ENCODE measurements at places on chromosomes 13 and 19. TPM values are rescaled to one million over a fixed set of nuclear protein-coding genes. Genes with fewer than 3 reads are reported as not detected.

DNA sequence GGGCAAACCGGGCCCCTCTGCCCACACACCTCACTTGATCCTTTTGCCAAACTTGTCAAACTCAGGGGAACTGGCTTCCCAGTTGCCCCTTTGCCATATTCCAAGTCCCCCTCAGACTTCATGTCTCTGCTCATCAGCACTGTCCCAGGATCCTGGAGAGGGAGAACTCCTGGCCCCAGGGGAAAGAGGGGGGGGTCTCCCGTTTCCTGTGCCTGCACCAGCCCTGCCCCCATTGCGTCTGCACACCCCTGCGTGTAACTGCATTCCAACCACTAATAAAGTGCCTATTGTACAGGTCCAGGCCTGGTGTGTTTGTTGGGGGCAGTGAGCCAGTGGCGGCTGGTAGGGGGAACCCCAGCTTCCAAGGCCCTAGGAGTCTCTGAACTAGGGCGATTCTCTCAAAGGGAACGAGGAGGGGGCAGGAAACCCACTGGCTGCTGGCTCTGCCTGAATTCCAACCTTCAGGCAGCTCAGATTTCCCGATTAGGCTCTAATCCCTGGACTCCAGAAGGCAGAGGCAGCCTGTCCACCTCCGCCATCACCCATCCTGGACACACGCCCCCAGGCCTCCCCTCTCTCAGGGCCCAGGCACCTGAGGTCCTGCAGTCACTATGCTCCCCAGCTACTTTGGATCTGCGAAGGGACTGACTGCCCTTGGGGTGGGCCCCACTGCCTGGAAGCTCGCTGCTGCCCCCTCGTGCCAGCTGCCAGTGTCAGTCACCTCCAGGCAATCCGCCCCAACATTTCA lies 9.7 kb upstream of the ILF3 start:
- peak overlapping the region; percentile 63 for H3K27ac ChIP-seq
- no peaks in the 10 kb centered on the region for H3K27me3 ChIP-seq

GRCh38 chr19:51342631-51343569 lies 961 bp upstream of the VSIG10L start:
- H3K4me1 ChIP-seq: peaks cover 73% of the 10 kb centered on the region
- peak overlapping the region; percentile 72 for H3K4me3 ChIP-seq
- no peak for DNase-seq
- H3K36me3 ChIP-seq: peaks cover 5% of the 10 kb centered on the region
- H3K27me3 ChIP-seq: no peaks in the 10 kb centered on the region

- peaks cover 9% of the 10 kb centered on the region for H3K4me1 ChIP-seq
- no peaks in the 10 kb centered on the region for H3K27me3 ChIP-seq
- H3K4me3 ChIP-seq: no peak overlapping the region
- no peak for DNase-seq
- H3K36me3 ChIP-seq: peaks cover 29% of the 10 kb centered on the region
- H3K27ac ChIP-seq: no peak overlapping the region
These were observed 6.0 kb upstream of the ZNF765 start for GRCh38 chr19:53388904-53389303.

GRCh38 chr19:50808856-50809255 lies 14.7 kb downstream of the KLK1 start:
- H3K4me1 ChIP-seq: peaks cover 24% of the 10 kb centered on the region
- no peak overlapping the region for H3K27ac ChIP-seq
- peaks cover 23% of the 10 kb centered on the region for H3K27me3 ChIP-seq
- H3K4me3 ChIP-seq: no peak overlapping the region

The RPS15 gene
- 2,496 TPM for polyA plus RNA-seq

GRCh38 chr19:38093587-38093986 lies 130.4 kb downstream of the DPF1 start:
- H3K27me3 ChIP-seq: no peaks in the 10 kb centered on the region
- H3K36me3 ChIP-seq: peaks cover under 1% of the 10 kb centered on the region
- peaks cover 18% of the 10 kb centered on the region for H3K4me1 ChIP-seq

The ANKRD24 gene
- 0.17 TPM for polyA plus RNA-seq

The C19orf18 gene
- 0.72 TPM for polyA plus RNA-seq

- H3K27ac ChIP-seq: peak within 1 kb of the TSS; percentile 9
- H3K4me3 ChIP-seq: peak within 1 kb of the TSS; percentile 82
- peak; percentile 86 for DNase-seq
- no peaks in the 10 kb centered on the region for H3K27me3 ChIP-seq
- H3K36me3 ChIP-seq: no peaks in the 10 kb centered on the region
- peaks cover 32% of the 10 kb centered on the region for H3K4me1 ChIP-seq
These were observed at the start of gene CD320 for GRCh38 chr19:8307965-8308866. Gene CD320 (minus strand): TSS chr19:8308358. CDS start chr19:8308290, 68 bp downstream.

The LPAR2 gene
- polyA plus RNA-seq: 9.5 TPM

The FUT2 gene
- polyA plus RNA-seq: not detected

DNA sequence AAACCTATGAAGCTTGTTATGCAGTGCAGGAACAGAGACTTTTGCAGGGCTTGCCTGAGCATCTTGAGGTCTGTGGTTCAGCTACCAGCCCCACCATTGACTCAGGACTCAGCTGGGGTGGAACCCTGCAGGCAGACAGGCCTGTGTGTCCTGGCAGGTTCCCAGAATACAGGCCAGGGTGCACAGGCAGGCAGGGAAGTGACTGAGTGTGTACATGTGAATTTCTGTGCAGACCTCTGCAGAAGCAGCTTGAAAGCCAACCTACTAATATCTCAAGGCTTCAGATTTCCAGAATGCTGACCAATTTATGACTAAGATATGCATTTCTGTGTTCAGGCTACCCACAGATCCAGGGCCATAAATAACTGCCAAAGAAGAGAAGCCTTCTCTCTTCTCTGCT lies 254.4 kb downstream of the DLEU7 start:
- no peaks in the 10 kb centered on the region for H3K27me3 ChIP-seq
- H3K36me3 ChIP-seq: no peaks in the 10 kb centered on the region
- H3K27ac ChIP-seq: no peak overlapping the region
- peaks cover 49% of the 10 kb centered on the region for H3K4me1 ChIP-seq

- peak overlapping the region; percentile 96 for H3K27ac ChIP-seq
- H3K27me3 ChIP-seq: no peaks in the 10 kb centered on the region
- peaks cover 52% of the 10 kb centered on the region for H3K4me1 ChIP-seq
- H3K36me3 ChIP-seq: no peaks in the 10 kb centered on the region
- peak; percentile 67 for DNase-seq
These were observed 60.9 kb downstream of the WDFY2 start for GRCh38 chr13:51645154-51645650.

DNA sequence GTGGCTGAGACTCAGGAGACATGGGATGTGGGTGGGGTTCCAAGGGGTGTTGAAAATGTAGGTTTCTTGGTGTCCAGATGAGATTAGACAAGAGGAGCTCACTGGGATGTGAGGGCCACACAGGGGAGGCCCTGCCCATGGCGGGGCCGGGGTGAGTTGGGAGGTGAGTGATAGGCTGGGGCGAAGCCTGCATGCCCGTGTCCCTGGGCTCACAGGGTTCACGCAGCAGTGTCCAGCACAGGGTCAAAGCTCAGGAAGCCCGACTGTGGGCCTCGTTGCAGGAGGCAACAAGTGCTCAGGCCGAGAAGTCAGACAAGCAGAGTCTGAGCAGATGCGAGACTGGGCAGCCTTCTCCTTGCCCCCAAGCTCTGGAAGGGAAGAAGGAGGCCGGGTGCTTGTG lies 27.2 kb downstream of the CCDC8 start:
- peaks cover 40% of the 10 kb centered on the region for H3K36me3 ChIP-seq
- peak overlapping the region; percentile 90 for H3K27ac ChIP-seq
- peaks cover 5% of the 10 kb centered on the region for H3K4me1 ChIP-seq
- no peak overlapping the region for H3K4me3 ChIP-seq
- DNase-seq: no peak

The ZNF468 gene
- polyA plus RNA-seq: 32.3 TPM

The CNMD gene
- not detected for polyA plus RNA-seq

GRCh38 chr19:29837448-29837981 lies 25.7 kb downstream of the CCNE1 start:
- H3K27ac ChIP-seq: peak overlapping the region; percentile 87
- H3K36me3 ChIP-seq: no peaks in the 10 kb centered on the region
- DNase-seq: peak; percentile 60
- peaks cover 36% of the 10 kb centered on the region for H3K27me3 ChIP-seq

DNA sequence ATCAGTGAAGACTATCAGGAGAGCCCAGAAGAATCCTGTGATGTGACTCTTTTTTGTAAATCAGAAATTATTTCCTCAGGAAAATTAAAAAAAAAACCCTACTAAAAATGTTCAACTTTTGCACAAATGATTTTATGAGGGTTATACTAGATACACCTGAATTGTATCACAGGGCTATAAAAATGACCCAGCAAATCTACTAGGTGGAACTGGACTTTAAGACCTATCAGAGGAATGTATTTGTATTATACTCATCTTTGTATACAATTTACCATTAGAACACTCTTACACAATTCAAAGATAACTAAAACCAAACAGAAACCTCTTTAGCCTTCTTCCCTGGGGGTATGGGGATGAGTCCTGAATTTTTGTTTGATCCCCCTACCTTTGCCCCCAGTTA lies 7.2 kb downstream of the FBXL3 start:
- H3K36me3 ChIP-seq: peaks cover 13% of the 10 kb centered on the region
- H3K4me1 ChIP-seq: peaks cover 47% of the 10 kb centered on the region
- H3K27ac ChIP-seq: no peak overlapping the region
- no peaks in the 10 kb centered on the region for H3K27me3 ChIP-seq
- DNase-seq: no peak
- no peak overlapping the region for H3K4me3 ChIP-seq

DNA sequence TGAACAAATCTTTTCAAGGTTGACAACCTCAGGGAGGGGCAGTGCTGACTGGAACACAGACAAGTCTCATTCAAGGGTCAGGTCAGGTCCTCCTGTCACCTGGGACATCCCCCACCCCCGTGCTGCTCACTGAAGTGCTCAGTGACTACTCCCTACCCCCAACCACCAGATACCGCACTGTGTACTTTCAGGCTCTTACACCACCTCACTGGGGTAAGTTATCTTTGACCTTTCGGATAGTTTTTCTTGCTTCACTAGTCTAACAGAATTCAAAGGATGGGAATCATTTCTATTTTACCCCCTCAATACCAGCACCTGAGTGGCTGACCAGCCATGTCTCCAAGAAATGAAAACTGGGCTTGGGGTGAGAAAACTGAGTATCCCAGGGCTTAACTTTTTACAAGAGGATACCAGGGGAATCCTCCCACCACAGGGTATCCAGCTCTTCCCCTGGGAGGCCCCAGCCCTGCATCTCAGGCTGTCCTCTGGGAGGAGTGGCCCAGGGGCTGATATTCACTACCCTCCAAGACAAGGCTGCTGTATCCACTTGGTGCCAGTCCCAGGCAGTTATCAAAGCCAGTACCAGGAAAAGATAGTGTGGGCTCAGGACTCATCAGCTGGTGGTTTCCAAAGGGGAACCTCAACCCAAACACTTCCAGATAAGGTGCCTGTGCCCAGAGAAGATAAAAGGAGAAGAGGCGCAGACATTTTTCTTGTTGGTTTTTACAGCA lies 2.1 kb downstream of the ZNF563 start:
- peak overlapping the region; percentile 96 for H3K27ac ChIP-seq
- no peaks in the 10 kb centered on the region for H3K27me3 ChIP-seq
- no peaks in the 10 kb centered on the region for H3K36me3 ChIP-seq
- H3K4me1 ChIP-seq: peaks cover 42% of the 10 kb centered on the region
- peak overlapping the region; percentile 83 for H3K4me3 ChIP-seq
